GM23248 (cell line): ENCODE measurements at places on chromosomes 7 and 10.
A peak's percentile ranks its signal among the peaks of the same experiment; 100 is the strongest.

DNA sequence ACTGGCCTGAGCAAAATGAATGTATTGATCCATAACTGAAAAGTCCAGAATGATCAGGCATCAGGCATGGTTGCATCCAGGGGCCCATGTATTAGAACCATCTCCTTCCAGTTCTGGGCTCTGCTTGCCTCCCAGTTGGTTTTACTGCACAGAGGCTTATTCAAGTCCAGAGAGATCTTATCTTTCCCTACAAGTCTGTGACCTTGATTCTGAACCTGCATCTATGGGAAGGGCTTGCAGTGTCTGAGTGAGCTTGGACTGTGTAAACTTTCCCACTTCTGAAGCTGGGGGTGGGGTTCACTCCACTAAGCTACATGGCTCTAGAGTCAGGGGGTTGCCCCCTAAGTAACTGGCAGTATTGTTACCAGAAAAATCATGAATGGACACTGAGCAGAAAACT is 136.2 kb downstream of the TCF7L2 start:
- no peak for DNase-seq
- H3K4me1 ChIP-seq: peaks cover 31% of the 10 kb centered on the region
- H3K4me3 ChIP-seq: no peak overlapping the region
- no peaks in the 10 kb centered on the region; the same call in 1 of the 2 replicates for H3K36me3 ChIP-seq
- no peaks in the 10 kb centered on the region for H3K27me3 ChIP-seq

DNA sequence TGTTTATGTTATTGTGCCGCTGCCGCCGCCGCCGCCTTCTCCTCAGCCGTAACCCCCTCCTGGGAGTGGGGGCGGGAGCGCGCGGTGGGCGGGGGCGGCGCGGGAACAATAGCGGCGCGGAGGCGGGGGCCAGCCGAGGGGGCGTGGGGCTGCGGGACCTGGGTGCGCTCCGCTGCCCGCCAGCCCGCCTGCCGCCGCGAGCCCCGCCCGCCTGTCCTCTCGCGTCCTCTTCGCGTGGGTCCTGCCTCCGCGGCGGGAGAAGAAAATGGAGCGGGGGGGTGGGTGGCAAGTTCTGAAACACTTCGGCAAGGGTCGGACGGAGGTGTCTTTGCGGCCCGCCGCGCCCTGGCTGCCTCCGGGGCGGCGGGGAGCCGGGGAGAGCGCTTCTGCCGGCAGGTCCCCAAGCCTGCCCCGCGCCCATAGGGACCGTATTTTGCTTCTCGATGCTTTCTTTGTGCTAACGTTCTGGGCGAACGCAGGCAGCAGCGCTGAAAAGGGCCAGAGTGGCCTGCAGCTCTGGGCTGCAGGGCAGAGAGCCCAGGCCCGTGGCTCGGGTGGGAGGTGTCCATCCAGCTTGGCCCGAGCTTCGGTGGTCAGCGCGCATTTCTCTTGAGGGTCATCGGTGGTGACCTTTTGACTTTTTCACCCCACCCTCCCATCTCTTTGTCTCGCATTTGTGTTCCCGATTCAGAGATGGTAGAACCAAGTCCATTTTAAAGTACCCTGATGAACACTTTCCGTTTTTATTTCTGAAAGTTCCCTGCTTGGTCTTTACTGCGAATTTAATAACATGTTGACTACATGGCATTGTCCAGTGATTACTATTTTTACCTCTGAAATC is 613 bp downstream of the MAPK8 start:
- H3K27ac ChIP-seq: peak overlapping the region; percentile 70
- H3K4me1 ChIP-seq: peaks cover 29% of the 10 kb centered on the region
- H3K36me3 ChIP-seq: no peaks in the 10 kb centered on the region

DNA sequence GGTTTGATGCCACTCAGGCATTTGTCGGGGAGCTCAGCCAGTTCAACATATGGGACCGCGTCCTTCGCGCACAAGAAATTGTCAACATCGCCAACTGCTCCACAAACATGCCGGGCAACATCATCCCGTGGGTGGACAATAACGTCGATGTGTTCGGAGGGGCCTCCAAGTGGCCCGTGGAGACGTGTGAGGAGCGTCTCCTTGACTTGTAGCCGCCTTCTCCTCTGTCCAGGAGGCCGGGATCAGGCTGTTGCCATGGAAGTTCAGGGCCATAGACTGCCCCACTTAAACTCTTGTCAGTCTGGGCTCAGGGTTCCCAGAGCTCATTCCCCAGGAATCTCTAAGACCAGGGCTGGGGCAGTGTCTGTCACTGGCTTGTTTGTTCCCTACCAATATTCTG is 11.3 kb downstream of the NPTX2 start:
- H3K4me1 ChIP-seq: no peaks in the 10 kb centered on the region
- no peaks in the 10 kb centered on the region for H3K27me3 ChIP-seq
- no peak for DNase-seq
- H3K36me3 ChIP-seq: no peaks in the 10 kb centered on the region
- H3K27ac ChIP-seq: no peak overlapping the region

GRCh38 chr10:125123476-125124114 is 36.8 kb downstream of the CTBP2 start:
- DNase-seq: peak; percentile 81
- peaks cover 11% of the 10 kb centered on the region; the same call in 1 of the 2 replicates for H3K4me1 ChIP-seq

GRCh38 chr7:118708741-118709140 is 484.2 kb downstream of the ANKRD7 start:
- DNase-seq: no peak
- no peaks in the 10 kb centered on the region for H3K4me1 ChIP-seq
- H3K27ac ChIP-seq: no peak overlapping the region

- H3K4me1 ChIP-seq: peaks cover 14% of the 10 kb centered on the region
- H3K36me3 ChIP-seq: no peaks in the 10 kb centered on the region
- peaks cover 63% of the 10 kb centered on the region for H3K27me3 ChIP-seq
- H3K27ac ChIP-seq: no peak overlapping the region
- no peak overlapping the region for H3K4me3 ChIP-seq
These were observed 34.5 kb upstream of the LYZL1 start for GRCh38 chr10:29254123-29255046.

- no peak overlapping the region for H3K27ac ChIP-seq
- peaks cover 8% of the 10 kb centered on the region; the same call in 1 of the 2 replicates for H3K4me1 ChIP-seq
- H3K27me3 ChIP-seq: no peaks in the 10 kb centered on the region
These were observed 346.7 kb upstream of the ANKRD30A start for GRCh38 chr10:36778651-36779050.

- H3K27me3 ChIP-seq: no peaks in the 10 kb centered on the region
- H3K36me3 ChIP-seq: no peaks in the 10 kb centered on the region
- no peak for DNase-seq
- no peak overlapping the region for H3K4me3 ChIP-seq
These were observed 51.7 kb downstream of the PLEKHA8 start for GRCh38 chr7:30079880-30080279.

- H3K27me3 ChIP-seq: no peaks in the 10 kb centered on the region
- H3K27ac ChIP-seq: peak overlapping the region; percentile 55
- H3K4me1 ChIP-seq: peaks cover 73% of the 10 kb centered on the region
- no peaks in the 10 kb centered on the region for H3K36me3 ChIP-seq
- no peak overlapping the region for H3K4me3 ChIP-seq
These were observed 17.0 kb upstream of the RALA start for GRCh38 chr7:39606352-39606751.

- H3K27ac ChIP-seq: no peak overlapping the region
- no peak for DNase-seq
- no peaks in the 10 kb centered on the region for H3K36me3 ChIP-seq
- no peak overlapping the region for H3K4me3 ChIP-seq
- no peaks in the 10 kb centered on the region for H3K4me1 ChIP-seq
These were observed 122.2 kb downstream of the PCLO start for GRCh38 chr7:83040484-83040883.

DNA sequence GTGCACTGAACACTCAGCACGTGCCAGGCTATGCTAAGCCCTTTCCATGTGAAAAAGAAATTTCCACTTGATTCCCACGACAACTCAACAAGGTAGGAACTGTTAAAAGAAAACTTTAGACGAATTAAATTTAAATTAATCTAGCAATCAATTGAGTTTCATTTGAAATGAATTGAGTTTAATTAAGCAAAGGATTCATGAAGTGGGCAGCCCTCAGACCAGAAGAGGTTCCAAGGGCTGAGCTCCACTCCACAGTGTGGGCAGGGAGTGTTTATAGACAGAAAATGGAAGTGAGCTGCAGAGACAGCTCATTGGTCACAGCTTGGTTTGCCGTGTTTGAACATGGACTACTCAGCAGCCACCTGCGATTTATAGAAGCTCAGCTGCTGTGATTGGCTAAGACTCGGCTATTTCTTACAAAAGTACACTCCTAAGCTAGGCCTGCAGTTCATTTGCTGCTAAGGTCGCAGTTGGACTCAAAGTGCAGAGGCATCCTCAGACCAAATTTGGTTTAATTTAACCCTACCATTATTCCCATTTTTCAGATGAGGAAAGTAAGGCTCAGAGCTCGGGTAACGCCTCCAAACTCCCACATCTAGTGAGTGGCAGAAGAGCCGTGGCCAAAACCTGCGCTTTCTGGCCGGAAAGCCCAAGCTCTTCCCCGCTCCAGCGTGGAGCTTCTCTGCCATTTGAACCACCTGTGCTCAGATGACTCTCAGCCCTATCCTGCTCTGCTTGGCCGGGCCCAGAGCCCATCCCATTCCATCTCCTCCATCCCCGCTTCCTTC is 24.9 kb downstream of the CALML3 start:
- peaks cover 31% of the 10 kb centered on the region for H3K4me1 ChIP-seq
- H3K27ac ChIP-seq: peak overlapping the region; percentile 49
- H3K36me3 ChIP-seq: no peaks in the 10 kb centered on the region
- H3K4me3 ChIP-seq: no peak overlapping the region

GRCh38 chr7:1160670-1161021 is 650 bp upstream of the ZFAND2A start:
- H3K27ac ChIP-seq: peak overlapping the region; percentile 90
- peak overlapping the region; percentile 100 for H3K4me3 ChIP-seq
- peaks cover 11% of the 10 kb centered on the region for H3K36me3 ChIP-seq

DNA sequence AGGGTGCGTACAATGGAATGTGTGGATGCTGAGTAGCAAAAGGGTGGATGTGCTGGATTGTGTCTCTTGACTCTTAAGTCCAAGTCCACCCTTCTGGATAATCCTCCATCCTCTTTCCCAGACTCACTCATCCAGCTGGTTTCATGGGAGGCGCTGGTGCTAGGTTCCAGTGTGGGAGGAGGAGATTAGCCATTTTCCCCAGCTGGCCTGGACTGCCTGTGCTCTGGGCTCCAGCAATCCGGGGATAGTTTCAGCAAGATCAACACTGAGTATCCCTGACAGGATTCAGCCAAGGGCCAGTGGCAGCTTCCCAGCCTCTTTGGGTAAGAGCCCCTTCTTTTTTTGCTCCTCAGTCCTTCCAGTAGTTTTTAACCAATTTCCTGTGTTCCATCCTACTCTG is 21.6 kb upstream of the TRIL start:
- H3K4me1 ChIP-seq: peaks cover 19% of the 10 kb centered on the region
- no peak overlapping the region for H3K27ac ChIP-seq
- no peak for DNase-seq
- no peaks in the 10 kb centered on the region for H3K27me3 ChIP-seq
- no peaks in the 10 kb centered on the region for H3K36me3 ChIP-seq

- peaks cover 9% of the 10 kb centered on the region for H3K4me1 ChIP-seq
- H3K4me3 ChIP-seq: no peak overlapping the region
- peak; percentile 64 for DNase-seq
- no peaks in the 10 kb centered on the region for H3K36me3 ChIP-seq
- H3K27ac ChIP-seq: no peak overlapping the region
- no peaks in the 10 kb centered on the region for H3K27me3 ChIP-seq
These were observed 150.6 kb downstream of the DIP2C start for GRCh38 chr10:538895-539294.

DNA sequence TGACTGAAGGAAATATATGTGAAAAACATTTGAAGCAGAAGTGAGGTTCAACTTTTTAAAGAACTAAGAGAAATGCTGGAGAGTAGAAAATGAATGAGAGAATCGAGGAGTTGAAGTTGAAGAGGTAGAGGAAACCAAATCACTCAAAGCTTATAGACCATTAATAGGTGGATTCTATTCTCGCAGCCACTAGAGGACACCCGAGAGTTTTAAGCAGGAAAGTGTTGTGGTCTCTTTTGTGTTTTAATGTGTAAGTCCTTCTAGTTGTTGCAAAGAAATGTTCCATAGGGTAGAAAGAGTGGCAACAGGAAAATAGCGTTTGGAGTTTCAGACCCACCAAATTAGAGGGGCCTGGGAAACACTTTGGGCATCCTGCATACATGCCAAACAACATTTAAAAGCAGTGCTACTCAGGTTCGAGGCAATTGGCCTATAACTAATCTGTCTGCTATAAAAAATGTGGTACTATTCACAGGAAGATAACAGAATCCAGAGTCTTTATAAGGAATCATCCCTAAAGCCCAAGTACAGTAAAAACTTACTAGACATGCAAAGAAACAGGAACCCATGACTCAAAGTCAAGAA is 75.3 kb upstream of the TAS2R16 start:
- H3K4me3 ChIP-seq: no peak overlapping the region
- H3K27me3 ChIP-seq: no peaks in the 10 kb centered on the region
- no peaks in the 10 kb centered on the region for H3K36me3 ChIP-seq
- no peak overlapping the region for H3K27ac ChIP-seq

DNA sequence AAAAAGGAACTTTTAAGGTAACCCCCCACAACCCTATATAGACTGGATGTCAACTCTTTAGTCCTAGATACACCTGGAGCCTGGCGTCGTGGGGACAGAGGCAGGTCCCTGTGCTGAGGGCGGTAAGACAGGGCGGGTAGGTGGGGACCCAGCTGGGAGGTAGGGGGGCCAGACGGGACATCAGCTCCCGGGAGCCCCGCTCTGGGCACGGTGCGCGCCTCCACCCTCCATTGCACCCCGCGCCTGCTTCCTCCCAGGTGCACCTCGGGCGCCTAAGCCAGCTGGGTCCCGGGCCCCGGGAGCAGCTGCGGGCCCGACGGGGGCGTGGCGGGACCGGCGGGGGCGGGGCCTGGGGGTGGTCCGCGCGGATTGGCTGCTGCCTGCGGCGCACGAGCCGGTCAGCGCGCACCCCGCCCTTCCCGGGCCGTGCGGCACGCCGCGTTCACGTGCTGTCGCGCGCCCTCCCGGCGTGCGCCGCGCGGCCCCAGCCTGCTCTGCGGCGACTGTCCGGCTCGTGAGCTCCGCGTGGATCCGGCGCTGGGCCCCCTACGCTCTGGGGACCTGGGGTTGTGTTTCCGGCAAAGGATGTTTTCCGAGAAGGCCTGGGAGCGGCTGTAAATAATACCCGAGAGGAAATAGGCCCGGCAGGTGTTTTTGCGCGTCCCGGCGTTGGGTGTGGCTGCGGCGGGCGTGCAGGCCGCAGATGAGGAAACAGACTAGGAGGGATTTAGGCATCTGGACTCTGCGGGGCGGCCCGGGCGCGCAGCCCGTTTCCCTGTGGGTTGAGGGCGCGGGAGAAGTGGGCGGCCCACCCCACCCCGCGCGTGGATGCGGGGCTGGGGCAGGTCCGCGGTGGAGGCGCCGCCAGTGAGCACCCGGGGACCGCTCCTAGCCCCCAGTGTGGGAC is 39.1 kb upstream of the PFKFB3 start:
- DNase-seq: peak; percentile 97
- peaks cover 11% of the 10 kb centered on the region; the same call in 1 of the 2 replicates for H3K4me1 ChIP-seq
- H3K36me3 ChIP-seq: no peaks in the 10 kb centered on the region
- peak overlapping the region; percentile 93 for H3K4me3 ChIP-seq
- no peaks in the 10 kb centered on the region for H3K27me3 ChIP-seq
- H3K27ac ChIP-seq: peak overlapping the region; percentile 33; the same call in 1 of the 2 replicates
